KBM-7 (cell line): ENCODE measurements at places on chromosomes 5 and 9.
A peak's percentile ranks its signal among the peaks of the same experiment; 100 is the strongest.

- no peak for DNase-seq
These were observed 47.2 kb downstream of the MARCHF3 start for GRCh38 chr5:126982926-126983873.

DNA sequence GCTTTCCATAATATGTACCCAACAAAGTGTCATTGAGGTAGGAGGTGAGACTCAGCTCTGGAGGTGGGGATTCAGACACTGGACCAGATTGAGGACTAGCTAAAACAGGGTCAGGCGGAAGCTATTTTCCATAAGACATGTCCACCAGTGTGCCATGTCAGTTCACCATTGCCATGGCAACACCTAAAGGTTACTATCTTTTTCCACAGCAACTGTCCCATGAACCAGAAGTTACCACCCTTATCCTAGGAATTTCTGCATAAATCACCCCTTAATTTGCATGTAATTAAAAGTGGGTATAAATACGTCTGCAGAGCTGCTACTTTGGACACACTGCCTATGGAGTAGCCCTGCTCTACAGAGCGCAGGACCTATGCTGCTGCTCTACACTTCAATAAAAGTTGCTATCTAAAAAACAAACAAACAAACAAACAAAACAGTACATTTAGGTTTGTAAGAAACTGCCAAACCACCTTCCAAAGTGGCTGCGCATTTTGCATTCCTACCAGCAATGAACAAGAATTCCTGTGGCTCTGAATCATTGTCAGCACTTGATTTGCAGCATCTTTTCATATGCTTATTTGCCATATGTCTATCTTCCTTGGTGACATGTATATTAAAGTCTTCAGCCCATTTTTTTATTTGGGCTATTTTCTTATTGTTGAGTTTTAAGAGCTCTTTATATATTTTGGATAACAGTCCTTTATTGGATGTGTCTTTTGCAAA, 18.0 kb upstream of the TRIM32 start:
- no peak for DNase-seq

DNA sequence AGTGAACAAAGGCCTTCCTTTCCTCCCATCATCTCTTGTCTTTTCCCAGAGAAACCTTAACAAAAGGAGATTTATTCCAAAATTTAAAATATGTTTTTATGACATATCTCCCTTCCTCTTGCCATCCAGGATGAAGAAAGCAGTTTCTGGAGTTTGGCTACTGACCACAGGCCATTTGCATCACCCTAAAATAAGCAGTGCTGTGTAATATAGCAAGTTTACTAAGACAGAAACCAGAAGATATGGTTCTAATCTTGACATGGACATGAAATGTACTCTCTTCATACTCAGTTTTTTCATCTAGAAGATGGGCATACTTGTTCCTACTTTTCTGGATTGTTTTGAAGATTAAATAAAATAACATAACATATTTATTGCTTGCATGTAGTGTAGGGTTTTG, 50.2 kb upstream of the ZFAND5 start:
- DNase-seq = no peak

DNA sequence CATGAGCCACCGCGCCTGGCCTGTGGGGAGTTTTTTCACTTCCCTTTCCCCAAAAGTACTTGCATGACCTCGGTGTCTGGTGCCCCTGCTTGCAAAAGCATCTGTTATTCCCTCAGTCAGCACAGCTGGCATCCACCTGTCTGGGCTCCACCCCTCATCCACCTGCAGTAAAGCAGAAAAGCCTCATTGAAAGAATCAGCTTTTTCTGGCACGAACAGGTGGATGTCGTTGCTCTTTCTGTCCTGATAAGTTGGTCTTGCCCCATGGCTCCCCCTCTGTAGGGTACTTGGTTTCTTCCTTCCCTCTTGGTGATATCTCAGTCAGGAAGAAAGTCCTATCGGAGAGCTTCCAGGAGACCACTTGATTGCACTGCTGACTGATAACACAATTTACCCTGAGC, 37.4 kb downstream of the WWC1 start:
- DNase-seq = peak; percentile 79

DNA sequence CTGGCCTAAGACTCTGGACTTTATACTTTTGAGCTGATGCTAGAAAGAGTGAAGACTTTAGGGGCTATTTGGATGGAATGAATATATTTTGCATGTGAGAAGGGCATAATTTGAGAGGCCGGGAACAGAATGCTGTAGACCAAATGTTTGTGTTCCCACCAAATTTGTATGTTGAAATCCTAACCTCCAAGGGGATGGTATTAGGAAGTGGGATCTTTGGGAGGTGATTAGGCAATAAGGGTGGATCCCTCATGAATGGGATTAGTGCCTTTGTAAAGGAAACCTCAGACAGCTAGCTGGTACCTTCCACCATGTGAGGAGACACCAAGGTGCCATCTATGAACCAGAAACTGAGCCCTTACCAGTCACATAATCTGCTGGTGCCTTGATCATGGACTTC, 165.1 kb upstream of the S1PR3 start:
- no peak for DNase-seq

- DNase-seq = no peak
These were observed 2.9 kb upstream of the LPCAT1 start for GRCh38 chr5:1526681-1527131.

GRCh38 chr5:122473138-122473843, 161.3 kb downstream of the SNCAIP start:
- peak; percentile 41 for DNase-seq

- no peak for DNase-seq
These were observed 1.0 kb upstream of the FAM13B start for GRCh38 chr5:138033907-138034306.

DNA sequence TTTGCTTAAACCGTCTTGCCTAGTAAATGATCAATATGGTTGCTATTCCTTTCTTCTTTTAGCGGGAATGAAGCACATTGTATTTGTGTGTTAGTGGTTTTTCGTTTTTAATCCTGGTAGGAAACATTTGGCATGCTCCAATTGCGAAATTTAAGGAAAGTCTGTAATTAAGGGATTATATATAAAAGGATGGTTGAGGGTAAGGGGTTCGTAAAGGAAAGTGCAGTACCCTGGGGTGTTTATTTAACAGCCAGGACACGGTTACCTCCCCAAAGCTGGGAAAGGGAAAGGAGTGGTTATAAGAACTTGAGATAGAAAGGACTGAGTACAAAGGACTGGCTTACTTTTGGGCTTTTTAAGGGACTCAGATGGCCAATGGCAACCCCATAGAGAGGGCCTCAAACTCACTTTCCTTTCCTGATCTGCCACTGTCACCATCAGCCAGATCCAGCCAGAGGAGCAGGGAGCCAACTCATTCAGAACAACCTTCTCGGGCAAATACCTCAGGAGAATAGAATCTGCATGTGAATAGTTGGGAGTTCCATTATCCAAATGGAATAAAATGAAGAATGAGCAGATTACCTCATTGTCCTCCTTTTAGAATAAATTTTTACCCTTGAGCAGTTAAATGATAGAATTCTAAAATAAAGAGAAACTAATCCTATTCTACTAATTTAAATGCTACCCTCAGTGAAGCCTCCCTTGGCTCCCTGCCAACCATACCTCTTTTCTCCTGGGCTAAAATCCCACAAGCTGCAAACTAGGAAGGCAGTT, 117.7 kb downstream of the SNCAIP start:
- DNase-seq = no peak

- DNase-seq = no peak
These were observed 964.7 kb upstream of the PTPRD start for GRCh38 chr9:11577522-11577921.

GRCh38 chr9:71955300-71955915, 44.0 kb downstream of the C9orf85 start:
- DNase-seq = peak; percentile 9

DNA sequence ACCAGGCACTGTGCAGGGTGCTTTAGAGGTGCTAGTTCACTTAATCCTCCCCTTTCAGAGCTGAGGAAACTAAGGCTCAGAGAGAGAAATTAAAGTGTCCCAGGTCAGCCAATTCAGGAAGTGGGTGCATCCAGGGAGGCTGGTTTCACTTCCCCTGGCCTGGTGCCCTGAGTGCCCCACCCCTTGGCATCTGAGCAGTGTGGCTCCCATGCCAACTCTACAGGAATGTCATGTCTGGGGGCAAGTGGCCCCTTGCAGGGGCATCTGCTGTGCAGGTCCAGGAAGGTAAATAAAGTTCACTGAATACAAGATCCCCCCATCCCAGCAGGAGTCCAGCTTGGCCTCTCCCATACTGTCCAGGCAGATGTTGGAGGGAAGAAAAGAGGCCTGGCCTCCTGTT, 4.4 kb upstream of the N4BP3 start:
- no peak for DNase-seq
